ENCODE measurements at places on chromosomes 2 and 18.
A peak's percentile ranks its signal among the peaks of the same experiment; 100 is the strongest.

GRCh38 chr2:3483227-3483985, 35.9 kb downstream of the ADI1 start:
- peak; percentile 29 for DNase-seq

- DNase-seq: no peak
Observed at GRCh38 chr2:4670331-4670730, 967.0 kb downstream of the DCDC2C start.

DNA sequence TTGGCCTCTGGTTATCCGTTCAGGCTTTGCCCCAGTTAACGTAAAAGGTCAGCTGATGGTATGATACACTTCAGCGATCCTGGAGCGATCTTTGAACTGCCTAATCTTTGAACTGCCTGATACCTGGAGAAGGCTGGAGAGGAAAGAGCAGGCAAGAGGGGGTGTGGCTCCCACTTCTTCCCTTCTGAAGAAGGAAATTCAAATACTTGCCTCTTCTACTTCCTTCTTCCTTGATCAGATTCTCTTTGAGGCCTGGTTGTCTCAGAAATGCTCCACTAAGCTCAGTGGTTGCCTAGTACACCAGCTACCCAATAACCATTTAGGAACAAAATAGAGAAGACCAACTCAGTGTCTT, 619 bp downstream of the GALM start:
- peak; percentile 3 for DNase-seq

GRCh38 chr2:178819992-178820391, 12.8 kb upstream of the TTN start:
- DNase-seq: no peak

GRCh38 chr2:204115137-204116056, 178.8 kb downstream of the ICOS start:
- DNase-seq: no peak

GRCh38 chr2:202051499-202052161, 18.0 kb downstream of the FZD7 start:
- DNase-seq: peak; percentile 87

- no peak for DNase-seq
Observed at GRCh38 chr2:179861027-179861415, 391 bp downstream of the ZNF385B start.

DNA sequence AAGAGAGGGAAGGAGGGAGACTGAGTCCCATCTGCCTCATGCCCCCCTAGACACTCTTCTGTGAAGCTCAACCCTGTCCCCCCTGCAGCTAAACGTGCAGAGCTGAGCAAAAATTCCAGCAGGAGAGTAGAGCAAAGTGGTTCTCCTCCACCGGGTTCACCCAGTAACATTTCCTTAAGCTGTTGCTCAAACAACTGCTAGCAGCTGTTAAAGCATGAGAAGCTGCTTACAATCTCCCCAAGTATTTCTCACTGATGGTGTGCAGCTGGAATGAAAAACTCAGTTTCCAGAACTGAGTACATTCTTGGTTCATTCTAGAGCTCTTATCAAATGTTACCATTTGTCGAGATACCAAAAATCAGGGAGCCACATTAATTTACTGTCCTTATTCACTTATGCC, 92.3 kb downstream of the STK39 start:
- peak; percentile 47 for DNase-seq
